ENCODE measurements at places on chromosomes 3 and 15. TPM values are rescaled to one million over a fixed set of nuclear protein-coding genes. Genes with fewer than 3 reads are reported as not detected.

TMCO5A gene
- total RNA-seq, result not detected

SMCO1 gene
- not detected for total RNA-seq

EFHB gene
- total RNA-seq, result 0.46 TPM

- DNase-seq, result peak; percentile 56
Measured at GRCh38 chr3:69385723-69386555, at the start of gene FRMD4B. Gene FRMD4B, minus strand, starts transcription at chr3:69386088. Its CDS starts 99 bp downstream, at chr3:69385989.

GRCh38 chr3:123395235-123395634 is 53.7 kb downstream of the ADCY5 start:
- DNase-seq, result no peak

- no peak for DNase-seq
Measured at GRCh38 chr3:3573341-3573740, 225.9 kb upstream of the LRRN1 start.

DNA sequence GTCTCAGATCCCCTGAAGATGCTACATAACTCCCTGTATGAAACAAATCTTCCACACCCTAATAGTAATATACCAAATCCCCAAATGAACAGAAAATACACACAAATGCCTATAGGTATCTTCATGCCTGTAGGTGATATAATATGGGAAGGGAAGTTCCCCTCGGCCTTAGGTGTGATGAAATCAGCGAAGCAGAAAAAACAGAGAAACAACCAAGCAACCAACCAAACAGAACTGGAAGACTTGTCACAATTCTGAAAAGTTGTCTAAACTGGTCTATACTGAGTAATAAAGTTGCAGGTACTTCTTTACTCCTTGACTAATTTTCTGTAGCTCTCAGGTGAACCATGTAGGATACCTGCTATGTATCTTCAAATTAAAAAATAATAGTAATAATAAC is 82.2 kb upstream of the SATB1 start:
- DNase-seq, result no peak

- no peak for DNase-seq
Measured at GRCh38 chr15:83697716-83698115, 43.8 kb downstream of the ADAMTSL3 start.

GRCh38 chr15:40313531-40314398 is 6.0 kb upstream of the PLCB2 start:
- no peak for DNase-seq
